ENCODE measurements at places on chromosomes 3 and 15. TPM values are rescaled to one million over a fixed set of nuclear protein-coding genes. Genes with fewer than 3 reads are reported as not detected.

The STARD9 gene
- 15.7 TPM for polyA plus RNA-seq

The ACTC1 gene
- polyA plus RNA-seq: 5,497 TPM

The C3orf20 gene
- polyA plus RNA-seq: not detected

The ZDHHC19 gene
- not detected for polyA plus RNA-seq

The PML gene
- 18.4 TPM for polyA plus RNA-seq

The SYNPR gene
- polyA plus RNA-seq: not detected

The SLC12A8 gene
- 0.09 TPM for polyA plus RNA-seq

The SPTBN5 gene
- 0.94 TPM for polyA plus RNA-seq

The TF gene
- polyA plus RNA-seq: 2.6 TPM

The IMPG2 gene
- polyA plus RNA-seq: 0.04 TPM

The EXD1 gene
- not detected for polyA plus RNA-seq

The TNNC1 gene
- polyA plus RNA-seq: 9,937 TPM

The CCR2 gene
- 0.15 TPM for polyA plus RNA-seq

- no peak for DNase-seq
These were observed 25.0 kb downstream of the MIX23 start for GRCh38 chr3:122357828-122358702.

- DNase-seq: no peak
These were observed 156.2 kb downstream of the ZMAT3 start for GRCh38 chr3:178915365-178915764.

GRCh38 chr3:153731071-153731470 is 390.1 kb upstream of the ARHGEF26 start:
- DNase-seq: no peak

- no peak for DNase-seq
These were observed 48.1 kb downstream of the CFAP20DC start for GRCh38 chr3:59001675-59002074.

- no peak for DNase-seq
These were observed 370.2 kb upstream of the CNTN4 start for GRCh38 chr3:1728510-1728909.

- no peak for DNase-seq
These were observed 294.6 kb downstream of the RPLP1 start for GRCh38 chr15:69747193-69747592.

DNA sequence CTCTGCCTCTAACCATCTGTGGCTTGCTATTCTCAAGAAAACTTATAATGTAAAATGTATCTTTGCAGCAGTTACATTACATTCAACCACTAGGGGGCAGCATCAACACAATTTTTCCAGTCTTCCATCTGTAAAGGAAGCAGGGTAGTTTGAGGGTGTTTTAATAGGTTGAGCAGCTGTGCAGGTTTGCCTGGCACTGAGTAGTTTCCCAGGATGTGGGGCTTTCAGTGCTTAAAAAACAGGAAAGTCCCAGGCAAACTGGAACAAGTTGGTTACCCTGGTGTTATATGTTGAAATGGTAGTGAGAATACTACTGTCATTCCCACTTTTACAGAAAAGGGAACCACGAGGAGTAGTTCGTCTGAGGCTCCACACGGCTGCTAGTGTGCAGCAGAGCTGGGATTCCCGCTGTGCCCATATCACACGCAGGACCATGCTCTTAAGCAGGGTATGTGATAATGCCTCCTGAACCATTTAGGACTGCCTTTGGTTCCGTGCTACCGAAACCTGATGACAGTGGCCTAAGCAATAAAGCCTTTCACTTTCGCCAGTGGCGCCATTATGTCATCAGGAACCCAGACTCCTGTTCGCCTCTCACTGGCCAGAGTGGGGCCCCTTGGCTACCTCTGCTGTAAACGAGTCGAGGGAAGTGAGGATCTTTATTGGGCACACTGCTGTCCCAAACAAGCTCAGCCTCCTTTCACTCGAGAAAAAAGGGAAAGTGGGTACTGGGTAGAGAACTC is 64.7 kb upstream of the ZBTB38 start:
- peak; percentile 76 for DNase-seq

GRCh38 chr3:14363991-14364390 is 38.4 kb upstream of the SLC6A6 start:
- DNase-seq: no peak

DNA sequence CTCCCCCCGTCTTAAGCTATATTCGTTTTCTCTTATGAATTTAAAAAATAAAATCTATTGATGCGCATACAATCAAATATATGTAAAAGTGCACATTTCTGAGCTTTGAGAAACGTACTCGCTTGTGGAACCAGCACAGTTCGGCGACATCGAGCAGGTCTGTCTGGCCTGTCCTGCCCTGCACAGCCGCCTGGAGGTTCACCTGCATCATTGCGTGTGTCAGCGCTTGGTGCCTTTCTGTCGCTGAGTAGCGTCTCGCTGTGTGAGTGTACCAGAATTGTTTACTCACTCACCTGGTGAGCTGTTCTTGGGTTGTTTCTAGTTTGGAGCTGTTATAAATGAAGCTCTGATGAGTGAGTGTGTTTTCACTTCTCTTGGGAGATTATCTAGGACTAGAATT is 104.0 kb downstream of the VGLL4 start:
- no peak for DNase-seq

GRCh38 chr3:153617463-153617862 is 455.4 kb downstream of the RAP2B start:
- DNase-seq: no peak

- no peak for DNase-seq
These were observed 42.6 kb downstream of the CD200R1L start for GRCh38 chr3:112804021-112804420.

- DNase-seq: no peak
These were observed 511.9 kb downstream of the PYDC2 start for GRCh38 chr3:191972714-191973398.

DNA sequence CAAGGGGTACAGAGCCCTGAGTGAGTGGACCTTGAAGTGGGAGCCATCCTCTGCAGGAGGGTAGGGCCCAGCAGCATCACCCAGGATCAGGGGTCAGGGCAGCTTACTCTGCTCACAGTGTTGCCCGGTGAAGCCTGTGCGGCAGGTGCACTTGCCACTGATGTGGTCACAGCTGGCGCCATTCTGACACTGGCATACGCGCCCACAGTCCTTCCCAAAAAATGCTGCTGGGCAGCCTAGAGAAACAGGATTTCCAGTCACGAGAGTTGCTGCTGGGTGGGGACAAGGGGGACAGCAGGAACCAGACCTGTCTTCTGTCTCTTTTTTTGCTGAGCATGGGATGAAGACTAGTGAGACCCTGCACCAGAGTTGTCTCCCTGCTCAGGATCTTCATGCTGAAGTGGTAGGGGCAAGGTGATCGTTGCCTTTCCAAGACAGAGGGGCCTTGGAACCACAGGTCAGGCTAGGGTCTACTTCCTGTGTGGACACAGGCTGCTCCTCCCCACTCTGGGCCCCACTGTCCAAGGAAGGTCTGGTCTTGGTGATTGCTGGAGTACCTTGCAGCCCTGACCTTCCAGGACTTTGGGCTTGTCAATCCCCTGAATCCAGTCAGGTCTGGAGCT is 46.9 kb downstream of the RAB11A start:
- DNase-seq: no peak

DNA sequence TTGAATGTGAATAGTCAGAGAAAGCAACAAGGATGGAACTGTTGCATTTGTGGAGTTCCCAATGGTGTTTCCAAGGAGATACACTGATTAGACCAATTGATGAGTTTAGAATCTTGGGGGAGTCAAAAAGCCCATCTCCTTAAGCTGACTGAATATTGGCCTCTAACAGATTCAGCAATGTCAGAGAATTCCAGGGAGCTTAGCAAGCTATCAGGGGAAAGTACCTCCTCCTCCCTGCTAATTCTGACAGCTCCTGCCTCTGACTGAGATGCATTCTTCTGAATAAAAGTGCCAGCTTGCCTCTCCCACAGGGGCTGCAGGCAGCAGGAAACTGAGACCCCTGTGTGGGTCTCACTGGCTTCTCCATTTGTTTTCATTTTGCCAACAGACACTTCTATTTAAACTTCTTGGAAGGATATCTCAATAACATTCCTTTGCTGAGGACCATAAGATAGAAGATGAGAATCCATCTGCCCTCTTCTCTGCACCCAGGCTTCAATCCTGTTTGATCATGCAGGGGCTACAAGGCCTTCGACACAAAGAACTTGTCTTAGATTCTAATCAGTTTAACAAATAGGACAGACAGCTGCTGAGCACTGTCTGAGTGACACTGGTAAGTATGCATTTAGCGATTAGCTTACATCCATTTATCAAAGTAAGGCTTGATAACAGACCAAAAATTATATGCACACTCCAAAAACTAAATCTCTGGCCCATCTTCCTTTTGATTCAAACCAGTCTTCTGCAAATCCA is 1080.8 kb downstream of the TUSC7 start:
- no peak for DNase-seq

DNA sequence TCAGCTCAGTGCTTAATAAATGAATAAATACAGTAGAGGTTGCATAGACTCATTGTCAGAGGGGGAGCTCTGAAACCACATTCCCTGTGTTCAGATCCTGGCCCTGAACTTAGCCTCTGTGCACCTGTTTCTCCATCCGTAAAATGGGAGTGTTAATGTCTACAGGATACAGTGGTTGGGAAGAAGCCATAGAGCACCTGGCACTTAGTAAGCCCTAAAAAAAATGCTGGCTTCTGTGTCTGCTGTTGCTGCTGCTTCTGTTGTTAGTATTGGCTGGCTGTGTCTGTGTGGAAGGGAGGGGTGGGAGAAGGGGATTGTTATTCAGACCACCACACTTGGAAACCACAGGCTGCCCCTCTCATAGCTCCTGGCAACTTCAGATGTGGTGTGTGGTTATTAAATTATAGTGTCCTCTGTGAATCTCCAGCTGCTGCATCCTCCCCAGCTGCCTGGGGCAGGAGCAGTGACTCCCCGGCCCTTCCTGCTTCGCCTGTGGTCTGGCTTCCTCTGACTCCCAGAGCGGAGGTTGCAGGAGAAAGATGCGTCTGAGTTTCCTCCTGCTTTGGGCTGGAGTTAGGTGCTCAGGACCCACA is 31.0 kb downstream of the FGD5 start:
- peak; percentile 38 for DNase-seq

- DNase-seq: no peak
These were observed 73.0 kb downstream of the NEO1 start for GRCh38 chr15:73125219-73125618.

DNA sequence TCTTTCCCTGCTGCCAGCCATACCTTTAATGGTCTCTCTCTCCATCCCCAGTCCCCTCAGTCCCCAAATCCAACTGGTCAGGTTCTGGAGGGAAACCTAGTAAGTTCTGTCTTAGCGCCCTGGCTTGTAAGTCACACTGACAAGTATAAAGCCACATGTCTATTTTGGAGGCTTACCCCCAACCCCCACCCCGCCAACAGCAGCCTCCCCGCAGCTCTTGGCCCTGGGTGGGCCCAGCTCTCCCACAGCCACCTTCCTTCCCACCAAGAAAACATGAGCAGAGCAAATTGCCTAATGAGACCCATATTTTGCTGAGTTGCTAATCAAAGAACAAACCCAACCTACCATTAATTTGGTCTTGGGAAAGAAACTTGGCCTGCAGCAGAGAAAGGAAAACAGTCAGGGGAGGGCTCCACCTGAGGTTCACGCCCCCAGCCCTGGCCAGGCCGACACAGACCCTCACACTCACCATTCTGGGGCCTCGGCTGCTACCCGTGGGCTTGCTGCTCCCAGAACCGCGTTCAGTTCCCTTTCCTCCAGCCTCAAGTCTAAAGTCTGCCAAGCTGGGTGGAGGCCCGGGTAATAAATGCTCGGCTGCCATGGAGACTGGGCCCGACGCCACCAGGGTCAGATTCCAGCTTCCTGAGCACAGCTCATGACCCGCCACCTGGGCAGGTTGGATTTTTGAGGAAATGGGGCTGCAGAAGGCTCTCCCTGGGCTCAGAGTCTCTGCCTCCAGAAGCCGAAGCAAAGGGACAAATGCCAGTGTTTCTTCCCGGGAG is at the start of gene CALML4:
Gene CALML4, minus strand, starts transcription at position 557 of the 782 bp plus-strand sequence. Its CDS starts 85 bp downstream, at position 472.
- DNase-seq: peak; percentile 62

- no peak for DNase-seq
These were observed 200.3 kb downstream of the KBTBD8 start for GRCh38 chr3:67198374-67198773.

- DNase-seq: no peak
These were observed 113.8 kb upstream of the KCNMB2 start for GRCh38 chr3:178422406-178422805.

DNA sequence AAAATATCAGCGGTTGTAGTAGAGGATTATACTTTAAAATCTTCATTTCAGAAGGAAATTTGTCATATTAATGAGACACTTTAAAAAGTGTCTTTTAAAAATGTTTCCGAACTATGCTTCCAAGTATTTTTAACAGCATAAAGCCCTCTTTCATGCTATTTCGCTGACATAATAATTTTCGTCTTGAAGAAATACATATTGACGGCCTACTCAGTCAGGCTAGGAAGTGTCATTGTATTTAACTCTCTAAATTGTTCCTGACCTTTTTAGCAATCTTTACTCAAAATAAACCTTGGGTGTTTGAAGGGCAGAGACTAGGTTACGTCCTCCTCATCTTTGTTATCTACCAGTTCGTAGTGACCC is 806 bp upstream of the LRRC28 start:
- DNase-seq: no peak

DNA sequence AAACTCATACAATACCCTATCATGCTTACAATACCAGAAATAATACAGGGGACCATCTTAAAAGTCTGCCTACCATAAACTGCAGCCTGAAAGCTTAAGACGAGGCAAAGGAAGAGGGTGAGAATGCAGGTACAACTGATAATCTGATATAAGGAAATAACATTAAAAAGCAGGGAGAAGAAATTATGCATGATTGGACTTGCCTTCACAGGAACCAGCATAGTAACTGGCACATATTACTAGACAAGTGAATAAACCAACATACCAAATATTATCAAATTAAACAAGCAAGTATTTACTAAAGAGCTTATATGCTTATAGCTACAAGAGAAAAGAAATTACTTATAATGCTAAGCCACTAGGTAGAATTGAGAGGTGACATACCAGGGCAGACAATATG is 18.7 kb downstream of the ANKRD28 start:
- DNase-seq: no peak

DNA sequence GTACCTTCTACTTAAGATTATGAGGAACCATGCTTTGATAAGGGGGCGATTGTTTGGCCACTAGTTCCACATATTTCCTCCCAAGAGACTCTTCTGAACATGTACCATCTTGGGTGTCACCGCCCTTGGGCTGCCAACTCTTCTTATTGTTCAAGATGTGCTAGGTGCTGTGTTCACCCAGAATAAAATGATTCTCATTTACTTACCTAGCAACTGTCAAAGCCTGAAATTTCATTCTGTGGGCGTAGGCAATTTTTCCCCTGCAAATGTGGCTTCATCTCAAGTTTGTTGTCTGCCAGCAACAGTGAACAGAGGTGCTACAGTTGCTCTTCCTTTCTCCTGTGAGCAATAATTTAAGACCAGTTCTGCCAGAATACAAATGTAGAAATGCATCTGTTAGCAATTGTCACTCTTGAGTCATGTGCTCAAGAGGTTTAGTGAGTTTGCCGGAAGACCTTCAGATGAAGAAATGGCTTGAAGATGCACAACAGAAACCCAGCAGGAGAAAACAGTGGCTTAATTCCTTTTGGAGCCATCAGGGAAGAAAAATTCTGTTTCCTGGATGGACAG is 41.3 kb upstream of the RARB start:
- no peak for DNase-seq

- no peak for DNase-seq
These were observed 8.7 kb downstream of the WDR82 start for GRCh38 chr3:52269776-52270175.

GRCh38 chr3:2599471-2599870 is 500.8 kb downstream of the CNTN4 start:
- no peak for DNase-seq
